DMS 273 treated with DMSO at 0.1 percent for 48 hours (cell line): ENCODE measurements at places on chromosomes 4 and X.

DNA sequence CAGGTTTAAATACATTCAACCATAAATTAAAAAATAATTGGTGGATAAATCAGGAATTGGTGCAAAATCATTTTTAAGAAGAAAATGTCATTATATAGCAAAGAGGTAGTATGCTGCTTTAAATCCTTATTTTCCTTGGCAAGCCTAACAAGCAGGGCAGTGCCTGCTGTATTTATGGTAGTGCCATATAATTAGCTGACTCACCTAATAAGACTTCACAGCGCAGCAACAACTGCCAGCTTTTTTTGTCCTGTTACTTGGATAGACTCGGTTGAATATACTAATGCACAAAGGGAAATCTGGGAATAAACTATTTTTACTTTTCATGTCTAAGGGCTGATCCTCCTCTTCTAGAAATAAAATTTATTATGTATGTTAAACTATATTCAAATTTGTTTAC lies 99.1 kb downstream of the SNCA start:
- DNase-seq = peak; percentile 46

DNA sequence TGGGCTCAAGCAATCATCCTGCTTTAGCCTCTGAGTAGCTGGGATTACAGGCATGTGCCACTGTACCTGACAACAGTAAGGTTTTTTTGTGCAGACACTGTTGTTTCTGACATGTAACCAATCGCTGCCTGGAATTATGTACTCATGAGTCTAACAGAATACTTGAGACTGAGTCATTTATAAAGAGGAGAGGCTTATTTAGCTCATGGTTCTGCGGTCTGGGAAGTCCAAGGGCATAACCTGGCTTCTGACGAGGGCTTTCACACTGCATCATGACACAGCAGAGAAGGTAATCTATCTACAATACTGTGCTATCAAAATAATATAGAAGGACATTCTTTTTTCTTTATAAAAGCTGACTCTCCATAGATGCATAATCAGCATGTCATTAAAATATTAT lies 115.5 kb upstream of the STOX2 start:
- DNase-seq = no peak

DNA sequence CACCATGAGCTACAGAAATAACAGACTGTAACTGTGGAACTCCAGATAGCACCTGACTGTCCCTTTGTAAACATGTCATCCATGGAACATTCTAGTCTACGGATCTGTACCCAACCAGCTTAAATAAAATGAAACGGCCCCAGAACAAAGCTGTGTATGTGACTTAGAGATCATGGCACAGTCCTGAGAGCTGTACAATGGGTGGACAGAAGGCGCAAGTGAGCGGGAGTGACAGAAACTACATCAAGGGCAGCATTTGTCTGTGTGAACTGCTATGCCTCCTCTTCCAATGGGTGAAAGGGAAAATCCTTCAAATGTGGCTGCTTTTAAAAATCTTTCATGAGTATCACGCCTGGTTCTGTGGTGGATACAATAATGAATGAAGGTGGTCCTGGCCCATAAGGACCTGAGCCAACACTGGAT lies 72.5 kb downstream of the FAT1 start:
- no peak for DNase-seq

DNA sequence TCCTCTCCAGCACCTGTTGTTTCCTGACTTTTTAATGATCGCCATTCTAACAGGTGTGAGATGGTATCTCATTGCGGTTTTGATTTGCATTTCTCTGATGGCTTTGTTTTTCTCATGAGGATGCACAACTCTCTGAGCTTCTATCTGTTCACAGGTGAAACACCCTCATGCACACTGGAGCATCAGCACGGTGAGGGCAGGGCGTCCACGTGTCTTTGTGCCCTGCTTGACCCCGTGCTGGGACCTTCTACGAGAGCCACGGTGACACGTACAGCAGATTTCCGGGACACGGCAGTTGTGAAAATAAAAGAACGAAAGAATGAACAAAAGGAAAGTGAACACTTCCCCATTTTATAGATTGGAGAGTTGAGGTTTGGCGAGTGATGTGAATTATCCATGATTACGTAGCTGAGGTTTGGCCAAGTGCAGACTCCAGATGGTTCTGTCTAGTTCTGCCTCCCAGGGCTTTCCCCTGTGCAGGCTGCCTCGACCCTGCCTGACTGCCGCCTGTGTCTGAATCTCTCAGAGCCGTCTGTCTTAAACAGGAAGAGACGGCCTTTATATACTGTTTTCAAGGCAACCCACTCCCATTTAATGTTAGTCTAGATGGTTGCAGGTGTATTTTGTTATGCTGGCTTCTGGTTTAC lies 67.8 kb upstream of the SORBS2 start:
- no peak for DNase-seq

GRCh38 chr4:174418640-174419212 lies 103.6 kb downstream of the HPGD start:
- no peak for DNase-seq

DNA sequence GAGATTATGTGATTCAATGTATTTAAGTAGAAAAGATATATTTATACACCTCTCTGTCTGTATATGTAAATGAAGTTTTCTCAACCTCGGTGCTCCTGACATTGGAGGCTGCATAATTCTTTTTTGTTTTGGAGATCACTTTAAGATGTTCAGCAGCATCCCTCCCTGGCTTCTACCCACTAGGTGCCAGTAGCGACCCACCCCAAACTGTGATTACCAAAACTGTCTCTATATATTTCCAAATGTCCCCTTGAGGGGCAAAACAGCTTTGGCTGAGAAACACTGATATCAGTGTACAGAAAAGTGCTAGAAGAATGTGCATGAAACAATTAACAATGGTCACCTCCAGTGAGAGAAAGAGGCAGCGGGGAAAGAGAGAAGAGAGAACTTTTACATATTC lies 51.2 kb downstream of the DCX start:
- DNase-seq = no peak

- DNase-seq = no peak
Observed at GRCh38 chr4:138887741-138888140, 127.8 kb upstream of the NOCT start.

DNA sequence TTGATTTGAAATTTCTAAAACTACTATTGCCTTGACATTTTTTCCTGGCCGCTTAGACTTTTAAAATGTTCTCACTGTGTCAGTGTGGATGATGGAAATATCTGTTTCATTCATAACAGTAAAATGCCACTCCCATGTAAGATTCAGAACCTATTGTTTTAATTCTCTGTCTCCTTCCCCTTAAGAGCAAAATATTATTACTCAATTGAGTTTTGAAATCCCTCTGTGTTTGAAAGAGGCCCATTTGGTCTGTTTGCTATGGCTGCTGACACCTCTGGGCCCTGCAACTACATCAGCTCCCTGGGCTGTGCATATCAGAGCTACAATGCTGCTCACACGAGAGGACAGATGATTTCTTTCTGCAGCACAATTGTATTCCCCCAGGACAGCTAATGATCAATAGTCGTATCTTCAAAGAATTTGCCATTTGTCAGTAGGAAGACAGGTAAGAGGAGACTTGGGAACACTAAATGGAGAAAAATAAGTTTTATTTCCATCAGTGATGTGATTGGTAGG lies 388.0 kb upstream of the GALNT7 start:
- no peak for DNase-seq

GRCh38 chr4:29295280-29295679 lies 1424.9 kb upstream of the PCDH7 start:
- no peak for DNase-seq

DNA sequence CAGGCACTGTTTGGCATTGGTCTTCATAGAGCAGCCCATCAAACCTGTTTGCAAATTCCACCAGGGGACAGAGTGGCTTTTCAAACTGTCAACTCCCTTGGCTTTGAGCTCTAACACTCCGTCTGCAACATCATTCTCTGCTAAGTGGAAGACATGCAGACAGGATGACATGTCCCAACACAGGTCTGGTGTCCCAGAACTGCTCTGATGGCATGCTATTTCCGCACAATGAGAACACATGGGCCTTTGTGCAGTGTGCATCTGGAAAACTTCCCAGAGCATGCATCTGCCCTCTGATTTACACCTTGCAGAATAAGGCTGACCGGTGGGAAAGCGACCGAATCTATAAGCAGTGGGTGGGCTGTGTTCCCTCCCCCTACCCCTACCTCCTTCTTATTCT lies 212.8 kb upstream of the GYPA start:
- DNase-seq = no peak

- no peak for DNase-seq
Observed at GRCh38 chrX:118530219-118530911, 34.8 kb downstream of the DOCK11 start.

- DNase-seq = no peak
Observed at GRCh38 chrX:93322110-93322509, 351.3 kb downstream of the NAP1L3 start.

- no peak for DNase-seq
Observed at GRCh38 chr4:182775075-182775474, 142.1 kb downstream of the DCTD start.

DNA sequence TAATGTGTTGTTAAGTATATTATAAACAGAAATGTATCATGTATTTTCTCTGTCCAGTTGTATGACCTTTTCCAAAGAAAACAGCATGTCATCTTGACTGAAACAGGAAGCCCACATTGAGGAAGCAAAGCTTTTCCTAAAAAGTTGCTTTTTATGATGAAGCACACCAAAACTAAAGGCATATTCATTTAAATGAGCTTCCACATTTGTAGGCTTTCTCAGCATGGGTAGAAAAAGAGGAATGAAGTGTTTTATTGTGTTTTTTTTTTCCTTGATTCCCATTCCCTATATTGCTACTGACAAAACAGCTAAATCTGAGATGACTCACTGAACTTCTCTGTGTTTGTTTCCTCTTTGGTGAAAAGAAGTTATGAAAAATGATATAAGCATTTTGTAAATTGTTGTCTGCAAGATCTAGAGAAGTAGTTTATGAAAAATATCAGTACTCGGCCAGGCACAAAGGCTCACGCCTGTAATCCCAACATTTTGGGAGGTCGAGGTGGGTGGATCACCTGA lies 32.5 kb upstream of the FRAS1 start:
- no peak for DNase-seq

DNA sequence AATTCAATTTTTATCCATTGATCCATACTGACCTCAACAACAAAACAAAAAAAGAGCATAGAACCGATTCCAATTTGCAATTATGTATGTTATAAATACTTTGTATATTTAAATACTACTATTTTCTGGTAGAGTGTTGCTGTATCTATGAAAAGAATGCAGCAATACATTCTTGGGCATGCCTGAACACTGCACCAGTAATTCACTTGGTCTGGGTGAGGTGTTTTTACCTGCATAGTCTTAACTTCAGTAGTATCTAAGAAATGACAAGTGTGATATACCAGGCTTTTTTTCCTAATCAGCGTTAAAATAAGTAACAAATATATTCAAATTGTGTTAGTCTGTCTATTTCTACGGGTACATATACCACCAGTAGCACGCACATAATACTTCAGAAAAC lies 120.2 kb downstream of the KLHL13 start:
- no peak for DNase-seq

- no peak for DNase-seq
Observed at GRCh38 chr4:145375416-145375815, 106.2 kb upstream of the SMAD1 start.

DNA sequence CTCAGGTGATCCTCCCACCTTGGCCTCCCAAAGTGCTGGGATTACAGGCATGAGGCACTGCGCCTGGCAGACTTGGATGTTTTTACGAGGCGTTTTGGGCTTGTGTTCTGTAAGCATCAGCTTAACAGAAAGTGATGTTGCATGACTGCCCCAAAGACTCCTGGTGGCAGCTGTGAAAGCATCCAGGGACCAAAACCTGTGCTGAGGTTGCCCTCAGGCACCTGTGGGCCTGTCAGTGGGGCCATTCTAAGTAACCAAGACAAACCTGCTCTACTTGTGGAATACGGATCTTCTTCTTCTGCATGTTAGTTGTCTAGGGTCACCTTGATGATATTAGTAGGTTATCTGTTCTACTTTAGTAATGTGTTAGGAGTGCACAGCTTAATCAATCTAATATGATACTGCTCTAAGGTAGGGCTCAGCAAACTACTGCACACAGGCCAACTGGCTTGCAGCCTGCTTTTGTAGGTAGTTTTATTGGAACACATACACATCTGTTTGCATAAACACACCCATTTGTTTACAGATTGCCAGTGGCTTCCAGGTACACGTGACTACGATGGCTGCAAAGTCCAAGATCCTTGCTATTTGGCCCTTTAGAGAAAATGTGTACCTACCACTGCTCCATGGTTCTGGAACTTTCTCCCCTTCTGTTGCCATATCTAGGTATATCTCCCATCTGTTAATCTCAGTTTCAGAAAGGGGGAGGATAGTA lies 136.7 kb downstream of the GPR143 start:
- DNase-seq = no peak

DNA sequence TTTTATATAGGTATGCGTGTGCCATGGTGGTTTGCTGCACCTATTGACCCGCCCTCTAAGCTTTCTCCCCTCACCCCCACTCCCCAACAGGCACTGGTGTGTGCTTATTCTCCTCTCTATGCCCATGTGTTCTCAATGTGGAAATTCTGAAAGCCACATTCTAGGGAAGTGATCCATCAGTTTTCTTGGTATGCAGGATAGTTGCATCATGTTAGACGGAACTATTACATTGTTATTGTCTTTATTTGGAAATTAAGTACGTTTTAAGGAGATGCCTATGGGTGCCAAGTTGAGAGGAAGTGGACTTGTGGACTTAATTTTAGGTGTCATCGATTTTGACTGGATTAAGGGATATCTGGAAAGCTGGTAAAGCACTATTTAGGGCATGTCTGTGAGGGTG lies 204.6 kb downstream of the RBM46 start:
- no peak for DNase-seq

GRCh38 chrX:129606918-129607317 lies 47.8 kb downstream of the APLN start:
- DNase-seq = no peak

GRCh38 chr4:123104310-123105025 lies 182.1 kb upstream of the NUDT6 start:
- no peak for DNase-seq

DNA sequence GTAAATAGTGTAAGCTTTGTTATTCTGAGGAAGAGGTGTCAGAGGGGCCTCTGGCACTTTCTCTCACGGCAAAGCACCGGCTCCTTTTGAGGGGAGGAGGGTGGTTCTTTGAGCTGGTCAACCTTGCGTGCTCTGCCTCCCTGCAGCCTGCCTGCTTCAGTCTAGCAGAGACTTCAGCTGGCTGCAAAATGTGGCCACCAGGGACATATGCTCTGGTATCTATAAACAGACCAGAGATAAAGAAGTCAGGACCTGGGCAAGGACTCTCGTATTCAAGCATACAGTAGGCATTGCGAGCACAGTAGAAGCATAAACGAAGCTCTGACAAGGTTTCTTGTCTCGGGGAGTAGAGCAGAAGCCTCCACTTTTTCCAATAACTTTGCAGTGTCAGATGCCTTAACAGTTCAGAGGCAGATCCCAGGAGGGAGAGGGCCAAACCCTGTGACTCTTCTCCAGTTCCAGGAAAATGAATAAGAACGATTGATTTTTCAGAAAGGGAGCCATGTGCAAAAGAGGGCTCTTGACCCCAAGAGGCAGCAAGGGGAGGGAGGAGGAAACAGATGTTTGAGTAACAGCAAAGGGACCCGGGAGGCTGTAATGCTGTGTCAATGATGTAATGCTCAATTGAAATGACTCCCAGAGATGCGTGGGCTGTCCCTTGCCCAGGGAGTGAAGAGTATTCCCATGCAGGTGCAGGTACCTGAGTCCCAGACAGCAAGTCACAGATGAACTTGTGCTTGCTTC lies 57.9 kb upstream of the TEX13D start:
- no peak for DNase-seq

GRCh38 chr4:28508636-28509035 lies 1648.0 kb downstream of the STIM2 start:
- no peak for DNase-seq
